Calu3 (cell line): ENCODE measurements at places on chromosomes 13 and 19.
A peak's percentile ranks its signal among the peaks of the same experiment; 100 is the strongest.

DNA sequence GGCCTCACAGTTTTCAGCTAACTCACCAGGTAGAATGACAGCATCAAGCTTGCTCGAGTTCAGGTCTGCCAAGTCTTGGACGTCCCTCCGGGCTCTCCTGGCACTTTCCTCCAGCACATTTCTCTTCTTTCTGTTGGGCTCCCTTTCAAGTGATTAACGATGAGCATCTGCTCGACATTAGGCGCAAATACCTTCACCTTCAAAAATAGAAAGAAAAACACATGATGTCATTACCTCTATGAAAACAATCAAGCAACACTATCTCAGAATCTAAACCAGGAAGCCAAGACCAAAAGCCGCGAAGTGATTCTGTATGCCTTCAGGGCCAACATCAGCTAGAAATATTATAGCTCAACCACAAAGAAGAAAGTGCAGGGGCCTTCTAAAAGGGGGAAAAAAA, 15.4 kb upstream of the CLN5 start:
- no peak for DNase-seq

- DNase-seq, result peak; percentile 24
These were observed 1.5 kb downstream of the C3 start for GRCh38 chr19:6718741-6719539.

GRCh38 chr13:40058757-40059236, 403.3 kb downstream of the COG6 start:
- DNase-seq, result no peak

DNA sequence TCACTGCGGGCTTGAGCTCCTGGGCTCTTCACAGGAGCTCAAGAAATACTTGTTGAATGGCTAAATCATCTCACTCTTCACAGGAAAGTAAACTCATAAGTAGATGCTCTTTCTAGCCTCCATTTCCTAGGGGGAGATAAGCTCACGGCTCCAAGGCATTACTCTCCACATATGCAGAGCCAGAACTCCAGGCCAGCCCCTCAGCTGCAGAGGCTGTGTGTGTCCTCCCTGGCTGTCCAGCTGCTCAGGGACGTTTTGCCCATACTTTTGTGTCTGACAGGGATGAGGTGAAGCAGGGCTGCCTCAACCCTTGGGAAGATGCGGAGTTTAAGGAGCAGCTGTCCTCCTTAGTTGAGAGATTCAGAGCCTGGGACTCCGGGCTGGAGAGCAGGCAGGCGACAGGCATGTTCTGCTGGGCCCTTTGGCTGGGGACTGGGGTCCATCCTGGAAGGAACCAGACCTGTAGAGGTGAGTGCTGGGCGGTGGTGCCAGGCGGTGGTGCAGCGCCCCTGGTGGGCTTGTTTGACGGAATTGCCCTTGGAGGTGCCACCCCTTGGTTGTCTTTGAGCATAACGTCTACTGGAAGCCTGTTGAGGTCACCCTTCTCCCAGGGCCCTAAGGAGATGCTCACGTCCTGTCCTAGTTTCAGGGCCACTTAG, 20.5 kb upstream of the SLC15A1 start:
- no peak for DNase-seq

GRCh38 chr13:89372193-89372592, 1701.0 kb downstream of the SLITRK5 start:
- no peak for DNase-seq

GRCh38 chr19:18294467-18294864, 13.0 kb upstream of the JUND start:
- no peak for DNase-seq

DNA sequence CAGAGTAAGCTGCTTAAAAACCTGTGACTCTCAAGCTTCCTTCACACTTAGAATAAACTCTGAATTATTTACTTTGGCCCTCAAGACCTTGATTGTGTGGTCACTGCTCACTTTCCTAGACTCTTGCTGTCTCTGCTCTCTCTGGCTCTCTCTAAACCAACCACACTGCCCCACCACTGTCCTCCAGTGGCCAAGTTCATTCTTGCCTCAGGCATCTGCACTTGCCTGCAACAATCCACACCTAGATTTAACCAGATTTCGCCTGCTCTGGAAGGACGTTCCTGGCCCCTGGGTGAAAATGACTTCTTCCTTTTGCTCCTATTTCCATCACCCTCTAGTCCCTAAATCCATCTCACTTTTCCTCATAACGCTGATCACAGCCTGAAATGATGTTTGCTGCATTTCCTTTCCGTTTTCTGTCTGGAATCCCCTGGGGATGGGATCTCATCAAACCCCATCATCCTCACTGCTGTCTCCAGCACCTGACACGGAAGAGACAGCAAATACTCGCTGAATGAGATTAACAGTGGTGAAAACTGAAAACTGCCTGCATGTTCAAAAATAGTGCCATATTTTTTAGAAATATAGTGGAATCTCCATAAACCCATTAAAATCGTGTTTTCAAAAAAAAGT, 232.6 kb downstream of the UQCRFS1 start:
- DNase-seq, result peak; percentile 67

DNA sequence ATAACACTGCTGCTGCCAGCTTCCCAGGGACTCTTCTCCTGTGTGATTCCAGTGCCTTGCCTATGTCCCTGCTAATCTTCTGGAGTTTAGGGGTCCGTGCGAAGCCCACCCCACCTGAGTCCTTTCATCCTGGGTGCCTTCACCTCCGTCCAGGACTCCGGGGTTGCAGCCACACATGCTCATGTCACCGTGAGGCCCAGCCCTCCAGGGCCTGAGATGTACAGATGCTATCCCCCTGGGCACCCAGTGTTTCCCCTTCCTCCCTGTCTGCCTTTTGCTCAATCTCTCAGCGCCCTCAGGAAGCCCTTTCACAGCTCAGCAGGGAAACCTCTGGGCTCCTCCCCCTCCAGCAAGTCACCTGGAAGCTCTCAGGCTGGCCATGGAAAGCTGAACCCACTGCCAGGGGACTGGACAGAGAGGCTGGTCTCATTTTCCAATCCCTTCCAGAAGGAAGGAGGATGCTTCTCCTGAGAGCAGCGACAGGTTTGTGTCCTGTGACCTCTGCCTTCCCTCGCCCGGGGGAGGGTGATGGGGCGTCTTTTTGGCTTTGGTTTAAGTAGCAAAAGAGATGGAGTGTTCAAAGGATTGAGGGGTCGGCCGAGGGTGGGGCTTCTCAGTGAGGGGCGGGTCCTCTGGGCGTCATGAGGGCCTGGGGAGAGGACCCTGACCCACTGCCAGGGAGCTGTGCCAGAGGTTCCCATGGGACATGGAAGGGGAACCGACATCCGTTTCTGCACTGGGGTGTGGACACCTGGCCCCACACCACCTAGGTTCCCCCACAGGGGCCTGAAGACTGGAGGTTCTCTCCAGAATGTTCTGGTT, 30.8 kb upstream of the TFDP1 start:
- no peak for DNase-seq

DNA sequence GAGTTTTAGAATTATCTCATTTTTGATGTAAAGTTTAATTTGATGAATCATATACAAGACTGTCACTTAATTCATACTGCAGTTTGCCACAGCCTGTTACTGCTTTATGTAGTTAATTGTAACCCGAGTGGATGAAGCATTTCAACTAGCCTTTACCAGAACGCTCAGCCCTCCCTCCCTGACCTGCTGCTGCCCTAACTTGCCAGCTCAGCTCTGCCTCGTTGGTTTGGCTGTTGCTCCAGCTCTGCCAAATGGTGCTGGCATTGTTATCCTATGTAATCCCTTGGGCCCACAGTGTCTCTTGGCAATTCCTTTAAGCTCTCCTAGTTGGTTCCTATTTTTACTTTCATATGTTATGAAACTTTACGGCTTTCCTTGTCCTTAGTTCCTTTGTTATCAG, 113.3 kb downstream of the LMO7 start:
- no peak for DNase-seq

DNA sequence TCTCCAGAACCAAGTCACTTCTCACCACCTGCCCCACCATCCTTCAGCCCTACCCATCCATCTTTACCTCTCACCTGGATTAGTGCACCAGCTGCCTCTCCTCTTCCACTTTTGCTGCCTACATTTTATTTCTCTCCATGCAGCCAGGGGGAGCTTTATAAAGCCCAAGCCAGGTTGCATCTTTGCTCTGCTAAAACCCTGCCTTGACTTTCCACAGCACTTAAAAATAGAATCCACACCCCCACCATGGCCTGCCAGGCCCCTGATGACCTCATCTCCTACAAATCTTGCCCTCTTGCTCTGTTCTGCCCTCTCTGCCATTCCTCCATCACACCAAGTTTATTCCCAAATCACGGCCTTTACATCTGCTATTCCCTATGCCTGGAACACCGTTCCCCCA, 1.8 kb downstream of the HOOK2 start:
- no peak for DNase-seq

DNA sequence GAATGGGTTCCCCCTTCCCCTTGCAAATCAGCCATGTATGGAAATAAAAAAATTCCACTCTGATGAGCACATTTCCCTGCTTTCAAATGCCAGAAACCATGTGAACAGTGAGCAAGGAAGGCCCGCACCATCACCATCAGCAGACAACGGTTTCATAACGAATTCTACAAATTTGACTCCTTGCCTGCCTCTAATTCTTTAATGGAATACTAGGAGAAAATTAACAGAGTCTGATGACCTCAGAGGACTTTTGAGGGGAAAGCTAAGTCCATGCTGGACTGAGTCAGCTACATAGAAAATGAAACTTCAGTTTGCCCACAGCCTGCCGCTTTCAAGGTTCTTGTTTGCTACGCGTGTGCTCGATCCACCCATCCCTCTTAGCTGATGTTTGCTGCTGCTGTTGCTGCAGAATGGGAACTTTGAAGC, 46.7 kb upstream of the KL start:
- no peak for DNase-seq

GRCh38 chr19:4431296-4431695, 26.3 kb downstream of the UBXN6 start:
- no peak for DNase-seq

DNA sequence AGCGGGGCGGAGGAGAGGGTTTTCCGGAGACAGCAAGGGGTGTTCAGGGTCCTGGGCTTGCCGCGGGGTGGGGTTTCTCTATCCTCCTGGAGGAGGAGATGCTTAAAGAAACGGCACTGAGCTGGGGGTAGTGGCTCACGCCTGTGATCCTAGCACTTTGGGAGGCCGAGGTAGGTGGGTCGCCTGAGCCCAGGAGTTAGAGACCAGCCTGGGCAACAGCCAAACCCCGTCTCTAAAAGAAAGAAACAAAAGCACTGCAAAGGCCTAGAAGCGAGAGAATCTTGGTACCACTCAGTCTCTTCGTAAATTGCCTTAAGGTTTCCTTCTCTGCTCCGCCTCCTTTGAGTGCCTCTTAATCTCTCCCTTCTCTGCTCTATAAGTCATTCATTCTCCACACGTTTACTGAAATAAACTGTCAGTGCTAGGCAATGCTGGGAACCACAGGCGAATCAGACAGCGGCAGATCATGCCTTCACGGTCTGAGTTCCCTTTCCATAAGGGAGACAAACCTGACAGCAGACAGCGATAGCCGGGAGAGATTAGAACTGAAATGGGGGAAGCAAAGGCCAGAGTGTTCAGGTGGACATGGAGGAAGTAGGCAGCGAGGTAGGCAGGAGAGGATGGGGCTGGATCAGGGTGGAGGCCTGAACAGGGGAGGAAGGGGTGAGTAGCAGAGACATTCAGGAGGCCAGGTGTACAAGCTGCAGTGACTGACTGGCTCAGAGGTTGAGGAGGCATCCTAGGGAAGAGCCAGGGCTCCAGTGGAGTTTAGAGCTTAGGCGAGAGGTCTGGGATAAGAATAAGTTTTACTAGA, 580 bp downstream of the EIF3K start:
- DNase-seq, result no peak

- no peak for DNase-seq
These were observed 44.2 kb downstream of the EDNRB start for GRCh38 chr13:77874406-77874805.

- peak; percentile 88 for DNase-seq
These were observed 3.8 kb downstream of the PDE4A start for GRCh38 chr19:10424011-10424637.
